ENCODE measurements at places on chromosomes 3 and 15.

DNA sequence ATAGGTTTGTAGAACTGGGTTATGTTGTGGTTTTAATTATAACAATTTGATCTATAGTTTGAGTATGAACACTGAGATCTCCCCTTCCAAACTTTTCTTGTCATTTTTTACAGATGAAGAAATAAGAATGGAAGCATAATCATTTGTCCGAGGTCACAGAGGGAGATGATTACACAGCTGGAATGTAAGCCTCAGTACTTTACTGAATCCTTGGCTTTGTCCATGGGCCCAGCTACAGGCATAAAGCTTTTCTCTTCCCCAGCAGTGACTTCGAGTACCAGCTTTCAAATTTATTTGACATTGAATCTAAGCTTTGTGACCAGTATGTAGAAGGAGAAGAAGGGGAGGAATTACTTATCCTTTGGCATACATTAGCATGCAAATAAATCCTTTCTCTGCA is 80.9 kb upstream of the DCBLD2 start:
- no peak for DNase-seq

DNA sequence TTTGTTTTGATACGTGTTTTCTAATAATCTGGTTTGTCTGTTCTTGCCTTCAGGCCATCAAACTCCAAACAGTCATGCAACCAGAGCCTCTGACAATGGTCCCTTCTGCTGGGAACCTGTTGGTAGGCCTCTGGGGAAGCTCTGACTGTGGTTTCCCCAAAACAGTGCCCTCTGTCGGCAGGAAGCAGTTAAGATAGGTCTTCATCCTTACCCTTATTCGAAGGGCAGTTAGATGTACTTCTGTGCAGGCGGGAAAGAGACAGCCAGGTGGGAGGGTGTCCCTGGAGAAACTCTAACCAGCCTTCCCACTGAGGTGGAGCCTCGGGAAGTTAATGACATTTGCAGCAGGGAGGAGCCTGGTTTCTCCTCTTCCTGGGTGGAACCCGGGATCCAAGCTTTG is 81.6 kb upstream of the CHMP2B start:
- no peak for DNase-seq

DNA sequence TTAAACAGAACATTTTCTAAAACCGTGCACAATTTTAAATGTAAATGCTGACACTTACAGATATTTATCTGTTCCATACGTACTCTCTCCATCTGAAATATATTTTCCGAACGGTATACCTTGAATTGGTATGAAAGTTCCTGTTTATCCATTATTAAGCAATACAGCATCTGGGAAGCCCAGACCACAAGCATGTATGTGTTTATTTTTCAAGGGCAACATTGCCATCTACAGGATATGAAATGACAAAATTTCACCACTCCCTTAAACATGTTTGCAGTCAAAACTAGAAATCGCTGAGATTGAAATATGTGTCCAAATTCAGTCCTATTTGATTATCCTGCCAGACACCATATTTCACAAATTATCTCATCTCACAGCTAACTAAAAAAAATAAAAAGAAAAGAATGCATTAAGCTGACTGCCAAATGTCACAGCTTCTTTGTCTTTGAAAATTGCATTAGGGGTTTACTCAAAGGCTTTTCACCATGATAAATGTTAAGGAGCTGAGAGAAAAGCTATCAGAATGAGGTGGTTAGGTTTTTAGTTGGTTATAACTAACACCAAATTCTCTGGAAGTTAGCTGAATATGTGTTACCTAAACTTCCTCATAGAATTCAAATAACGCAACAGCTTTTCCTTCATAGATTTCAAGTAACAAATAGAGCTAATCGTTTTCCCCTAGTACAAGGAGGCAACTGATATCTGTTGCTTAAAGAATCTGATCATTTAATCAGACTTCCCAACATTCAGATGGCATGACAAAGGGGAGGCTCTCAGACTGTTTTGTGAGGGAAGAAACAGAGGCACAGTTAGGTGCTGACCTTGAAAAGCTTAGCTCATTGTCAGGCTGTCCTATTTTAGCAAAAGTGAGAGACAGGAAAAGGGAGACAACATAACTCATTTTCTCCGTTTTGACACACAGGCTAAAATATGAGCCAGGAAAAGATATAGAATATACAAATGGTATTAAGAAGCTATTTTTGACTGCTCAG is 533.1 kb downstream of the TBL1XR1 start:
- no peak for DNase-seq

DNA sequence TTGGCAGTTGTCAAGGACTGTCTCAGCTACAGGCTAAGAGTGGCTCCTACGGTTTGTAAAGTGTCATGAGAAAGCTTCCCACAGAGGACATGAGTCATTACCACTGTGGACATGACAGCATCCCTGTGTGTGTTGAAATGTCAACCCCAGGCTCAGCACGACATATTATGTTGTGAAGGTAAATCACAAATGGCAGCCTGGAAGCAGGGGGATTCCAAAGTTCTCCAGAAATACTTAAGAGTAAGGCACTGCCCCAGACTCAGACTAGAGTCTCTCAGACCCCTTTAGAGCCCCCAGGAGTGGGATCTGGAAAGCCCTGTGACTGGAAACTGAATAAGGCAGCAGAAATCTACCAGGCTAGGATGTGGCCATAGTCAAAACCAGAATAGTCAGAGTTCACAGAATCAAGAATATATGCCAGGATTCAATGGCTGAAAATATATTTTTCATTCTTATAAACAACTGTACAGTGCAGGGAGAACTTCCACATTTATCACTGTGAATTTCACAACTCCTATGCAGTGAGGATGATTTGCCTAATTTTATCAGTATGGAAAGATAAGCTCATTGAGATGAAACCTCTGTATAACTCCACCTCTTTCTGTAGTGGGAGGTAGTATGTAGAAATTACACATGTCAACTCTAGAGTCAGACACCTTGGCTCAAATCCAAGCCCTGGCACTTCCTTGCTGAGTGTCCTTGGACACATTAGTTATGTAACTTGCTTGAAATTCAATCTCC is 237.1 kb upstream of the CFAP20DC start:
- DNase-seq: no peak

DNA sequence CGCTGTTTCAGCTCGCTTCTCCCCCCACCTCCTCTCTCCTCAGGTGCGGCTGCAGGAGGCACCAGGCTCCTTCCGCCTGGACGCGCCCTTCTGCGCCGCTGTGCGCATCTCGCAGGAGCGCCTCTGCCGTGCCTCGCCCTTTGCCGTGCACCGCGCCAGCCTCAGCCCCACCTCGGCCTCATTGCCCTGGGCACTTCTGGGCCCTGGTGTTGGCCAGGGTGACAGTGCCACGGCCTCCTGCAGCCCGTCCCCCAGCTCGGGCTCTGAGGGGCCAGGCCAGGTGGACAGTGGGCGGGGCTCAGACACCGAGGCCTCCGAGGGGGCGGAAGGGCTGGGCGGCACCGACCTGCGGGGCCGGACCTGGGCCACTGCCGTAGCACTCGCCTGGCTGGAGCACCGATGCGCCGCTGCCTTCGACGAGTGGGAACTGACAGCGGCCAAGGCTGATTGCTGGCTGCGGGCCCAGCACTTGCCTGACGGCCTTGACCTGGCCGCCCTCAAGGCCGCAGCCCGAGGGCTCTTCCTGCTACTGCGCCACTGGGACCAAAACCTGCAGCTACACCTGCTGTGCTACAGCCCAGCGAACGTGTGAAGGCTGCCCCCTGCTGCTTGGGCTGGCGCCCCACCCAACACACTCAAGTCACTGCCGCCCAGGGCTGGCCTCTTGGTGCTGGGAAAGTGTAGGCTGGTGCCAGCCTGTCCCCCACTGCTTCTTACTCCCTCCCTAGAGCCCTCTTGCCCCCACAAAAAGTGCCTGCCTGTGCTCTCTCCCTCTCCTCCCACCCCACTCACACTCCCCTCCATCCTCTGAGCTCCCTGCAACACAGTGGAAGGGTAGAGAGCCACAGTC is 7.1 kb downstream of the ALG3 start:
- DNase-seq: no peak

- no peak for DNase-seq
These were observed 13.1 kb upstream of the SKIC8 start for GRCh38 chr15:78312536-78312935.

- DNase-seq: no peak
These were observed 203.5 kb downstream of the RSRC1 start for GRCh38 chr3:158313338-158313927.

DNA sequence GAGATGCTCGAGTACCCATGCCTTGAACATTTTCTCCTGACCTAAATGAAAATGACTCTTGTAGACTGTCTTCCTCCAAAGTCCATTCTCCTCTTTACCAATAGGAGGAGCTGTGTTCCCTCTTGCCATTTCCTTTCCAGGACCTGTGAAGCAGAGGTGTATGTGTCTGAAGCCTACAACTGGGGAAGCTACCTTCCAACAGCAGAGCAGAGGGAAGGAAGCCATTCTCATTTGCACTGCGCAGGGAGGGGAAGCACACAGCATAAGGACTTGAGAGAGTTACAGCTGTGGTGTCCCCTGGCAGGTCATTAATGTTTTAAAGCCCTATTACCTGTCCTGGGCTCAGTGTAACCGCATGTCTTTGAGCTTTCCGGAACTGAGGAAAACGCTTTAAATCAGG is 38.7 kb downstream of the HSPBAP1 start:
- DNase-seq: no peak

GRCh38 chr15:98127586-98127985 is 167.1 kb downstream of the ARRDC4 start:
- no peak for DNase-seq

DNA sequence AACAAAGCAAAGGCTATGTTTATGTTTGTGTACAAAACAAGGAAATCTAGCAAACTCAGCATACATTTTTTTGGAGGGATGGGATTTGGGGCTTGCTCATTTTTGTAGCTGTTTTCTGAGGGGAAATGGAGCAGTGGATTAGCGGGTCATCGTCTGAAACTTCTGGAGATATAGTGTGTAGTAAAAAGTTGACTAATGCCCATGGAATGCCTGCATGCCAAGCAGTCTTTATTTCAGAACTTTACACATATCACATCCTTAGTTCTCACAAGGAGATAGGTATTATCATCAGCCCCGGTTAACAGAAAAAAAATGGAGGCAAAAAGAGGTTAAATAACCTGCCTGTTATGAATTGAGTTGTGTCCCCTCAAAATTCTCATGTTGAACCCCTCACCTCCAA is 47.1 kb downstream of the ATP13A4 start:
- DNase-seq: no peak

DNA sequence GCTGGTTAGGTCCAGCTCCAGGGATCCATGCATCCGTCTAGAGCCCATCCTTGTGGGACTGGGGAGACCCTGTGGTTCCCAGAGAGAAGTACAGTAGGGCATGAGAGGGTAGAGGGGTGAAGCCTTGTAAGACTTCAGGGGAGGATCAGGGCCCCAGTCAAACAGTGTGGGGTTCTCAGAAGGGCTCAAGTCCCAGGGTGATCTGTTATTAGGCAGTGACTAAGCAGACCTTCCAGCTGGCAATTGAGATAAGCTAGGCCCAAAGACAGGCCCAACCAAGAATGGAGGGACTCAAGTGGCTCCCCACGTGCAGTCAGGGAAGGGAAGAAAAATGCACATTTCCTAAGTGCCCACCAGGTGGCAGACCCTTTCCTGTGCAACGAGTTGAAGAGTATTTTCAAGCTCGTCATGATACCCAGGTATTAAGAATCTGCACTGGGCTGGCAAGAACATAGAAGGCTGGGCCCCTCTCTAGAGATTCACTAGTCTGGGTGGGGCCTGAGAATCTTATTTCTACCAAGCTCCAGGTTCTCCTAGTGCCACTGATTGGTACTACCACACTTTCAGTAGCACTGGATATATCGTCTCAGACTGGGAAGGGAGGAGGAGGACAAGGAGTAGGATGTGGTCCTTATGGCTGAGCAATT is 240.8 kb downstream of the NR1D2 start:
- DNase-seq: no peak

- DNase-seq: no peak
These were observed 573.7 kb downstream of the TBL1XR1 start for GRCh38 chr3:176623468-176624150.

GRCh38 chr3:48684480-48685143 is 1.1 kb downstream of the NCKIPSD start:
- no peak for DNase-seq

- DNase-seq: no peak
These were observed 49.0 kb downstream of the THBS1 start for GRCh38 chr15:39629906-39630305.
